Myocyte (in vitro differentiated cells): ENCODE measurements at places on chromosomes 2 and 18. TPM values are rescaled to one million over a fixed set of nuclear protein-coding genes. Genes with fewer than 3 reads are reported as not detected.

DNA sequence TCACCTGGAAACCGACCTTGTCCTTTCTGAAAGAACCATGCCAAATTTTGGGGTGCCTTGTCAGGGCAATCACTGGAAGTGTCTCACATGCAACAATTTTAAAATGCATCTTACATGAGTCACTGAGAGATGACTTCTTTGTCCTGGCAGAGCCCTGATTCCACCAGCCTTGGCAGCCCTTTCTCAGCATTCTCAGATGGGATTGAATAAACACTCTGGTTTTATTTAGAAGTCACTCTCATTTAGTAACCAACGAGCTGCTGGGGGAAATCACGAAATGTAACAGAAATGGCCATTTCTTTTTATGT, 3.8 kb upstream of the ATP8B1 start:
- peak; percentile 72 for DNase-seq

DNA sequence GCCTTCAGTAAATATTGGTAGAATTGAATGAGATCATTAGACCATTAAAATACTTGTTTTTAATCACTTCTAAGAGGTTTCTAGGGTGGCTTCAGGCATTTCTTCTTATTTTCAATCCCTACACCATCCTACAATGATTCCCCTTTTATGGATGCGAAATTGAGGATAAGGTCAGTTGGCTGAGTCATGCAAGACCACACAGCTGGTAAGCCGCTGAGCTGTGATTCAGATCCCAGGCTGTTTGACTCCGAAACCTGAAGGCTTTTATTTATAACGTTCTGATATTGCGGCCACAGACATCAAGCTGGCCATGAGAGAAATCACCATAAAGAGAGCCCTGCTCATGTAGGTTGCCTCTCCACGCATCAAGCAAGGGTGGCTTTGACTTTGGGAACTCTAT, 133.4 kb downstream of the VAPA start:
- DNase-seq = peak; percentile 47

DNA sequence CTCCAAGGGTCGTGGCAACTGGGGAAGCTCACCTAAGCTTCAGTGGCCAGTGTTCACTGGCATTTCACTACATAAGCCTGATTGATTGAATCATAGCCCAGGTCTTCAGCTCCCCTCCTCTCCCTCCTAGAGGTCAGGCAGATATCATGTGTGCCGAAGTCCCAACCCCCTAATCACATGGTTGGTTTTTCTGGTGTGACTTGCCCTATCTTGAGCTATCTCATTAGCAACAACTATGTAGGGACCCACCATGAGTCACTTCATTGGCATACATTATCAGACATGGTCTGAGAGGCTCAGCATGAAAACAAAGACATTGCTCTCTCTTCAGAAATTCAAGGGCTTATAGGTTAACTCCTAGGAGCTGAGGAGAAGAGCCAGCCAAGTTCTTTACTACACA, 76.8 kb downstream of the LYPD1 start:
- DNase-seq = no peak

- DNase-seq = peak; percentile 78
Measured at GRCh38 chr2:152505495-152505906, 170.5 kb downstream of the FMNL2 start.

Gene CNDP1
- total RNA-seq = not detected in 2 replicates

Gene SULT1C4
- not detected in 2 replicates for total RNA-seq

- DNase-seq = no peak
Measured at GRCh38 chr2:128497461-128497860, 178.8 kb upstream of the HS6ST1 start.

DNA sequence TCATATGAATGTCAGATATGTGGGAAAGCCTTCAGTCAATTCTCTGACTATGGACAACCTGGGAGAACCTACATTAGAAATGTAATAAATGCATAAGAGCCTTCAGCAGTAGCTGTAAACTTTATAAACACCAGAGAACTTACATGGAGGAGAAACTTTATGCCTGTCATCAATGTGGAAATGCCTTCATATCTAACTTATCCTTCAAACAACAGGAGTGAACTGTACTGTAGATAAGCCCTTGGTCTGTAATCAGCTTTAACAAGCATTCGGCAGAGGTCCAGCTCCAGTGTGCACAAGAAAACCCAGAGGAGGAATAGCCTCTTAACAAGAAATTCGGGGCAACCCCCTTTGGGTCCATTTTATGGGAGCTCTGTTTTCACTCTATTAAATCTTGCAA, 14.8 kb upstream of the UXS1 start:
- no peak for DNase-seq

GRCh38 chr2:240146141-240146561, 5.7 kb upstream of the OTOS start:
- DNase-seq = no peak

DNA sequence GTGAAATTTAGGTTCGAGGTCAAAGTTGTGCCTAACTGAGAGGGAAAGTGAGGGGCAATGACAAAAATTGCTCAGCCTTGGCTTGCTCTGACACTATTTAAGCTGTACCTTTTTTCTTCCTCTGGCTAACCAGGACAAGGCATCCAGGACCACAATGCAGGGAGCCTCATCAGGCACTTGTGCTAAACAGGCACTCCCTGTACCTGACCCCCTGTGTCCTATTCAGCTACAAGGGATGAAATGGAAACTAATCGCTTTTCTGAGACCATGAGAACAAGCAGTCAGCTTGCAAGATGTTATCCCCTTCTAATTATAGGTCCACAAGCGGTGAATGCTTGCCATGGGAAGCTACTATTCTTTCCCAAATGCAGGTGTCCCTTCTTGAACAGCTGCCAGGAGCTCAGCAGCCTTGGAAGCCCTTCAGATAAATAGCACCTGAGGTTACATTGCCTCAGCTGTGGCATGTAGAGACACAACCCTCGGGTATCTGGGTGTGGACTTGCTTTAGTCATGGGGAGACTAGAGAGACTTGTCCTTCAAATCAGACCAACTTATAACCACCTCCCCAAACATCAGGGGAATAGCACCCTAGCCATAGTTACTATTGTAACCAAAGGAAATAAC, 19.1 kb upstream of the ITGA6 start:
- DNase-seq = peak; percentile 92

- DNase-seq = no peak
Measured at GRCh38 chr2:168096158-168096557, 151.2 kb downstream of the STK39 start.

Gene PLCL1
- total RNA-seq = 0.83 and 2.5 TPM in 2 replicates

- DNase-seq = no peak
Measured at GRCh38 chr2:27925766-27926472, 35.4 kb downstream of the BABAM2 start.

- DNase-seq = no peak
Measured at GRCh38 chr18:58727776-58728500, 56.7 kb downstream of the MALT1 start.

Gene MRPS5
- 57.6 and 78.6 TPM in 2 replicates for total RNA-seq

- no peak for DNase-seq
Measured at GRCh38 chr2:241088376-241088775, 13.7 kb downstream of the MTERF4 start.

DNA sequence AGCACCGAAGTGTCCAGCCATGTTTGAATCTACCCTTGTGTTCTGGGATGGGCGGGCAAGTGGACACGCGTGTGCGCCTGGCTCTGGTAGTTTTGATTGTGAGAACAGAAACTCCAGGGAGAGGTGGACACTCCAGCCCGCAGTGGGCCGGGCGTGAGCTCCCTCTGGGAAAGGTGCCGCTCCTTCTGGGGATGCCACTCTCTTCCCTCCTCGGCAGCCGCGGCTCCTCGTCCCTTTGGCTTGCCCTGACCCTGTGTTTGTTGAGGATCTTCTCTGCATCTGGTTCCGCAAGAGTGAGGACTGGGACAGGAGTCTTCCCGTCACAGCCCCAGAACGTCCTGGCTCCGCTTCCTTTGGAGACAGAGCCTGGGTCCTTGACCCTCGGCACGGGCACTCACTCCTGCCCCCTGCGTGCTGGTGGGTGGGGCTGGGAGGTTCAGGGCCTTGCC, 1.3 kb downstream of the CTDP1 start:
- no peak for DNase-seq

GRCh38 chr18:80254971-80255500, 7.7 kb upstream of the PARD6G start:
- DNase-seq = peak; percentile 79

Gene DSC2
- not detected in 2 replicates for total RNA-seq

Gene GBX2
- total RNA-seq = 0.26 TPM in 1 of 2 replicates, not detected in the other

DNA sequence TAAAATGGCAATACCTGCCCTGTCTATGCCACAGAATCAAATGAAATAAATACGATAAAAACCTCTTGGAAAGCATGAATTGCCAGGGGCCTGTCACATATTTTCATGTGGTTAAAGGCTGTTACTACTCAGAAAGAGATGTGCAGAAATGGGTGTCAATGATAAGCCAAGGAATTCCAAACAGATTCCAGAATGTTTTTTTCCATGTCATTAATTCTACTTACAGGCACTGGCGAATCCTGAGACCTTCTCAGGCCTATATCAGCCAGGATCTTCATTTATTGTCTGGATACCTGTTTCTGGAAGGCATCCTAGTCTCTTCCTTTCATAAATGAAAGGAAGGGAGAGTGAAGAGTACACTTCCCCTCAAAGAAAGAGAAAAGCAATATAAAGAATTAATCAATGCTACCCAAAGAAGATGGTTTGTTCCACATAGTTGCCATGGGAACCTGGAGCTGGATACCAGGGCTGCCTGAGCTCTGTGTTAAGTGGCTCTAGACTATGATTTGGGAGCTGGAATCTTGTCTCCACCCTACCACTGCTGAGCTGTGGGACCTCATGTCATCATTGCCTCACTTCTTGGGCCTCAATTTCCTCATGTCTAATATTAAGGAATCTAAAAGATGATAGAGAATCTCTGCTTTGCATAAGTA, 335.1 kb upstream of the SKOR2 start:
- DNase-seq = no peak

GRCh38 chr2:169716938-169717690, 16.5 kb upstream of the KLHL23 start:
- DNase-seq = no peak
